Thymus (tissue), 14 donors: ENCODE measurements at places on chromosomes 1 and 21. TPM values are rescaled to one million over a fixed set of nuclear protein-coding genes. Genes with fewer than 3 reads are reported as not detected.

DNA sequence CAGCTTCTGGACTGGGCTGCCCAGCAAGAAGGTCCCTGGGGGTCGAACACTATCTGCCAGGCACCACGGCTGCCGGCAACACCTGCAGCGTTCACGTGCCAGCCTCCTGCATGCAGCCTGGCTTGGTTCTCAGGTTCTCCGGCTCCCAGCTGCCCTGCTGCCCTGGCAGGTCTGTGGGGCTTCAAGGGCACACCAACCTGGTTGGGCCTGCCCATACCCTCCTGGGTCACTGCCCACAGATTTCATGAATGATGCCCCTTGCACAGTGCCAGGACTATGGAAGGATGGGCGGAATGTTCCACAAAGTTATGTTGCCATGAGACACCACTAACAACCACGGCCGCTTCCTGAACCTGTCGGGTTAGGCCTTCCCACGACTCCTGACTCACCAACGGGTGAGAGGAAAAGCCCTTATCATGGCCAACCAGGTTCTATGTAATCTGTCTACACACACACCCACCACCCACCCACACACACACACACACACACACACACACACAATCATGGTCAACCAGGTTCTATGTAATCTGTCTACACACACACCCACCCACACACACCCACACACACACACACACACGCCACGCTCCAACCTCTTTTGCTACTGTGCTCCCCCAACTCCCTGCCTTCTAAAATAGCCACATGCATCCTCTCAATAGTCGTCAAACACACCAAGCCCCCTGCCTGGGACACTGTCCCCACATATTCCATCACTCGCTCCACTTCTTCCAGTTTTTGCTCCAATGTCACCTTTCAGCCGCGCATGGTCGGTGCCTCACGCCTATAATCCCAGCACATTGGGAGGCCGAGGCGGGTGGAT lies 32.2 kb downstream of the HSPG2 start:
- DNase-seq: no peak

- no peak for DNase-seq
Observed at GRCh38 chr1:206903687-206904086, 6.4 kb downstream of the IL24 start.

VSIG8 gene
- total RNA-seq: 0.24 TPM

- no peak for DNase-seq
Observed at GRCh38 chr21:42513985-42514882, 582 bp downstream of the SLC37A1 start.

DNA sequence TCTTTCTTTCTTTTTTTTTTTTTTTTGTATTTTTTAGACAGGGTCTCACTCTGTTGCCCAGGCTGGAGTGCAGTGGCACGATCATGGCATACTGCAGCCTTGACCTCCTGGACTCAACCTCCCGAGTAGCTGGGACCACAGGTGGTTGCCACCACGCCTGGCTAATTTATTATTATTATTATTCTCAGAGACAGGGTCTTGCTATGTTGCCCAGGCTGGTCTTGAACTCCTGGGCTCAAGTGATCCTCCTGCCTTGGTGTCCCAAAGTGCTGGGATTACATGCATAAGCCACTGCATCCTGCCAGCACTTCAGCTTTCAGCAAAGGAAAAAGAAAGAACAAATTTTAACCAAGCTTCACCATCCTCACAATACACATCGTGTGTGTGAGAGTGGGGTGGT lies 97.9 kb upstream of the SERBP1 start:
- no peak for DNase-seq

UCK2 gene
- total RNA-seq: 32.6 TPM

- no peak for DNase-seq
Observed at GRCh38 chr21:35134309-35134708, 85.2 kb upstream of the RUNX1 start.

- DNase-seq: no peak
Observed at GRCh38 chr1:31957701-31958674, 19.8 kb upstream of the PTP4A2 start.

DNA sequence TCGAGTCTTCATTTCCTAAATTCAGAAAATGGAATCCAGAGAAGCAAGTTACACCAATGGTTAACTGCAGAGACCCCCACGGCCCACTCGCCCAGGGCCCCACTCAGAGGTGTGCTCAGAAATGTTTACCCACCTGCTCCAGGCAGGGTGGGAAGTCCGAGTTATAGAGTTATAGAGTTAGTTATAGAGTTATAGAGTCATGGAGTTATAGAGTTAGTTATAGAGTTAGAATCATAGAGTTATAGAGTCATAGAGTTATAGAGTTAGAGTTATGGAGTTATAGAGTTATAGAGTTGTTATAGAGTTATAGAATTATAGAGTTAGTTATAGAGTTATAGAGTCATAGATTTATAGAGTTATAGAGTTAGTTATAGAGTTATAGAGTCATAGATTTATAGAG lies 31.7 kb downstream of the UBASH3A start:
- no peak for DNase-seq

- DNase-seq: no peak
Observed at GRCh38 chr1:51973587-51974474, 16.7 kb downstream of the RAB3B start.

DNA sequence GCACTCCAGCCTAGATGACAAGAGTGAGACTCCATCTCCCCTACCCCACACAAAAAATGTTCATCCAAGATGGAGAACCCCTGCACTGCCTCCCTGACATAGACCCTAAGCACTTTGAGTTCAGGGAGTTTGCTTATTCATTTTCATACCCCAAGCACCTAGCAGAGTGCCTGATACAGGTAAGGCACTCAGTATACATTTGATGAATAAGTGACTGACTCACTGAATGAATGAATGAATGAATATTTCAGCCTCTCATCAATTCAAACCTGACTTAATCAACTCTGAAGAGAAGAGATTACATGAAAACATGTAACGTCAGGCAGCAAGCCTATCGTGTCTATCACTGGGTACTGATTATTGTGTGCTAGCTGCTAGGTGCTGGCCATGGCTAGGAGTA lies 121.3 kb upstream of the GADD45A start:
- no peak for DNase-seq

DNA sequence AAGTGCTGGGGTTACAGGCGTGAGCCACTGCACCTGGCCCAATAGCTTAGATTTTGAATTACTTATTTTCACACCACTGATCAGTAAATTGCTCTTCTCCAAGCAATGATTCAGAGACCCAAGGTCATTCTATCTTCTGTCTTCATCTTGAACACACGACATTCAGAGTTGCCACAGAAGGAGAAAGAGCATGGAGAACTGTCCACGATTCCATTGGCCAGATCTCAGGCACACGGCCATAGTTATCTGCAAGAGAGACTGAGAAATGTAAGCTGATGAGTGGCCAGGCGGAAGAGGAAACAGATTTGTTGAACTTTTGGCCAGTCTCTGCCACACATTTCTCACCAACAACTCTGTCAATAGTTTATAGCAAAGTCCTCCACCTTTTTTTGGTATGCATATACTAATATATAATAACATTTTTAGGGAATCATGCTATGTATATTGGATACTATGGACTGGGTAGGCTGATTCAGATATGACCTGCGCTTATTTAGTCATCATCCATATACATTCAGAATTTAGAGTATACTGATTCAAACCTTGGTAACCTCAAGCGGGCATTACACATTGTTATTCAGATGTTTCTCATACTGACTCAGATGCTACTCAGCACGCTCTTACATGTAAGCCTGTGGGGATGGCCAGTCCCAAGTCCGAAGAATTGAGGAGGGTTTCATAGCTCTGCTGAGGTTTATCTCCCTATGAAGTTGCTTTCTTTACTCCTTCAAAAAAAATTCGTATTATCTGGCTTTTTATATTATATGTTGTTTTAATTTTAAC lies 25.5 kb upstream of the CAP1 start:
- no peak for DNase-seq

DNA sequence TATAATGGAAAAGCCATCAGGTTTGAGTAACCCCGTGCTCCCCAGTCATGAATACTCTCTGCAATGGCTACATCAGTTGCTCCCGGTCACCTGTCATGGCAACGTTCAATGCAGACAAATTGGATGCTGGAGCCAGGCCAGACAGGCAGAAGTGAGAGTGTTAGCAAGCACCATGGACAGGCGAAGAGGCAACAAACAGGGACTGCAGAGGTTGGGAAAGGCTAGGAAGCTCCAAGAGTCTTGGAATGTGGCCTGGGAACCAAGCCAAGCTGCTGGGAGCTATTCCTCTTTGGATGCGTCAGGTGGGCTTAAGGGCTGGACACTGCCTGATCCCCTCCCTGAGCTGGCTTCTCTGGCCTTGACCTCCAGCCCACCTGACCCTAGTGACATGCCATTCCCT lies 102.9 kb downstream of the ACTL8 start:
- no peak for DNase-seq

DNA sequence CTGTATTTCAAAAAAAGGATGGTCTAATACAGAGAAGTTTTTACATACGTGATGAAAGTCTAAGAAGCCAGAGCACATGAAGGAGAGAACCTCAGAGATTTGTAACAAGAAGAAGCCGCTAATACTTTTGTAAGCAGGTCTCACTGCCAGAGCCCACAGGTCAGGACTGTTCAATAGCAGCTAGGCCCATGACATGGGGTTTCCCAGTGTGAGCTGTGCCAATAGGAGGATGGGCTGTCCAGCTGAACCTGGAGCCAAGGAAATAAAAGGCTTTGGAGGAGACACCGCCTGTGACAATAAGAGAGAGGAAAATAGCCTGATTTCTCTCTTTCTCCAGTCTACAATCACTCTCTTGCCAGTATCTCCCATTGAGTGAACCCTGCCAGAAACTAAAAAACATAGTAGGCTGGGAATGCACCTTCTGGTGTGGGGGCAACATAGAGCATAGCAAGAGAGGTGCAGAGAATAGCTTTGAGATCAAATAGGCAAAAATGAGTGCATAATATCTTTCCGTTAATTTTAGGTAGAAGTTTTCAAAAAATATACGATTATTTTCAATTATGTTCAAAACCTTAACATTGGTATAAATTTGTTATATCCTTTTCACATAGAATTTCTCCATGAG lies 360.3 kb downstream of the NEGR1 start:
- no peak for DNase-seq

- no peak for DNase-seq
Observed at GRCh38 chr1:54199151-54199764, 572 bp downstream of the CYB5RL start.

GRCh38 chr1:2320006-2320405 lies 71.3 kb downstream of the MORN1 start:
- DNase-seq: no peak

- no peak for DNase-seq
Observed at GRCh38 chr1:226649780-226650179, 89.3 kb downstream of the ITPKB start.

DNA sequence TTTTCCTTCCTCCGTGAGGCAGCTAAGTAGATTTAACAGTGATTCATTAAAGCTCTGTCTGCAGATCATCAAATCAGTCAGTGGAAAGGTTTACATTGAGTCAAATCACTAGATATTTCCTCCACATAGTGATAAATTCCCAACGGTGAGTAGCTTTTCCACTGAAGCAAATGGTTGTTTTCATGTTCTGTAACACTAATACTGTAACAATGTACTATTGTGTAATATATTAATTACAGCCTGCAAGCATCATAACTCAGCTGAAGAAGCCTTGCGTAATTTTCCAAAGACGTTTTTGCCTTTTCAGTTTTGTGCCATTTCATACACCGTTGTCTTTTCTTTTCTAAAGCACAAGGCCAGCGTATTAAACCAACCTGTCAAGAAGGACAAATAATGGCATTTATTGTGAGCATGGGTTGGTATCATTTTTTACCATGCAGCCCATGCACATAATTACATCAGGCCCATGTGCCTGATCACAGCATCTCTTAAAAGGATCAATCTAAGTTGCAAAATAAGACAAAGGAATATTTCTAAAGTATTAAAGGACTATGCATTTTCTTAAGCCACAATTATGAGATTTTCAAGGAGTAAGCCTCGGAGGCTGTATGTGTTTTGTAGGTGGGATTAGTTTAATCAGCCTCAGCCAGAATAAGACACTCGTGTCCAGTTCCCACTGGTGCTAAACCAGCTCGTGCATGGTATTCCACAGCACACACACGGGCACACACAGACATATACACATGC lies 16.7 kb upstream of the PDE9A start:
- no peak for DNase-seq

CDA gene
- total RNA-seq: 0.33 TPM

KANK4 gene
- 0.99 TPM for total RNA-seq

DNA sequence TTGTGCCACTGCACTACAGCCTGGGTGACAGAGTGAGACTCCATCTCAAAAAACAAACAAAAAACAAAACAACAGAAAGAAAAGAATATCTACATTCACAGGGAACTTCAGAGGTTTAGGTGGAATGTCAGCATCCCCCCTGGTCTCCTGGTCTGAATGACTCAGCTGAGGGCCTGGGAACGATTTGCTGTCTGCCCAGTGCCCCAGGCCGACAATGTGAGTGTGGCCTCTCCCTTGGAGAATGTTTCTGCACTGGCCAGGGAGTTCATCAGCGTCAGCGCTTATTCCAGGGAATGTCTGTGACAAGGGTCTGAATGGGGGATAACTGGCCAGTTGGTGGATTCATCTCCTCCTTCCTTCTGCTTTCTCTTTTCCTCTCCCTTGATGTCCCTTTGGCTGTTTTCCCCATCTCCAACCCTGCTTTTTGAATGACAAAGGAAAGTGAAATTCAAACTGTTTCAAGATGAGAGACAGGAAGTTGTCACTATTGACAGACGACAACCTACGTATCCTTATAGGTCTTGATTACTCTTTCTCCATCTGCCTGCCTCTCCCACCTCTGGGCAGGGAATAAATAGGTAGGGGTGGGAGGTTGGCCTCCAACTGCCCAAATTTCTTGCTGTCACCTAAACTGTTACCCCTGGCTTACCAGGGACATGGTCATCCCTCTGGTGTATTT lies 213.1 kb downstream of the HHAT start:
- DNase-seq: no peak

DNA sequence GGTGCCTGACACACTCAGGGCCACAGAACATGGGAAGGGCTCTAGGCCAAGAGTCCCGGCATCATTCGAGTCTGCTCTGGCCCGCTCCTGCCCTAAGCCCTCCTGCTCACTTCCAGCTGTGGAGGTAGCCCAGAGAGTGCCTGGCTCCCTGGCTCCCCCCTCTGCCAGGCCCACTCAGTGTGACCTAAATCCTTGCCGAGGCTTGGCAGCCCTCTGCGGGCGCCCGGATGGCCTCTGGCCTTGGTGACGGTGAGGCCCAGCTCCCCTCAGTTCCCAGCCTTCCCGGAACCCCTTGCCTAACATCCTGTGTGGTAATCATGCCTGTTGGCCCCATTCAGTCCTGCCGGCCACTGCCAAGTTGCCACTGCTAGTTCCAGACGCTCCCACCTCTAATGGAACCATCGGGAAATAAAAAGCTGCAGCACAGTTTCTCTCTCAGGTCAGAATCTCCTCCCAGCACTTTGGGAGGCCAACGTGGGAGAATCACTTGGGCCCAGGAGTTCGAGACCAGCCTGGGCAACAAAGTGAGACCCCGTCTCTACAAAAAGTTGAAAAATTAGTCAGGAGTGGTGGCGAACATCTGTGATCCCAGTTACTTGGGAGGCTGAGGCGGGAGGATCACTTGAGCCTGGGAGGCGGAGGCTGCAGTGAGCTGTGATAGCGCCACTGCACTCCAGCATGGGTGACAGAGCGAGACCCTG lies 1.2 kb upstream of the H6PD start:
- DNase-seq: no peak
